CD4-positive, alpha-beta T cell treated with Interleukin-1 beta for 1 hour (primary cell): ENCODE measurements at places on chromosomes 1 and 21.

DNA sequence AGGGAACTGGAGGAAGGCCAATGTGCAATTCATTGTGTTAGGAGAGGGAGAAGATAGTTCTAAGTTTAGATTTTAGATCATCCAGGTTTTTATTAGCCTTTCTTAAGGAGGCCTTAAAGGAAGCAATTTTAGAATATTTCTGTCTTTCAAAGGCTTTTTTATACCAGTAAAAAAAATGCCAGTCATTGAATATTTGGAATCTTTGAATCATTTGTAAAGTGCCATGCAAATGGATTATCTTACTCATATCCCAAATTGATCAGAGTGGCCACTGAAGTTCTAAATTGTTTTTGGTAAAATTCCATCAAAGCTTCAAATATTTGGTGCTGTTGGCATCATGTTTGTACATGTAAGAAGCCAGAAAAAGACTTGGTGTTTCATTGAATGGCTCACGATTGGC, 244.8 kb downstream of the RPS6KC1 start:
- DNase-seq: no peak

- peak; percentile 57 for DNase-seq
Observed at GRCh38 chr1:243343970-243344937, 88.4 kb downstream of the SDCCAG8 start.

GRCh38 chr1:7561331-7561921, 209.7 kb upstream of the VAMP3 start:
- DNase-seq: no peak

DNA sequence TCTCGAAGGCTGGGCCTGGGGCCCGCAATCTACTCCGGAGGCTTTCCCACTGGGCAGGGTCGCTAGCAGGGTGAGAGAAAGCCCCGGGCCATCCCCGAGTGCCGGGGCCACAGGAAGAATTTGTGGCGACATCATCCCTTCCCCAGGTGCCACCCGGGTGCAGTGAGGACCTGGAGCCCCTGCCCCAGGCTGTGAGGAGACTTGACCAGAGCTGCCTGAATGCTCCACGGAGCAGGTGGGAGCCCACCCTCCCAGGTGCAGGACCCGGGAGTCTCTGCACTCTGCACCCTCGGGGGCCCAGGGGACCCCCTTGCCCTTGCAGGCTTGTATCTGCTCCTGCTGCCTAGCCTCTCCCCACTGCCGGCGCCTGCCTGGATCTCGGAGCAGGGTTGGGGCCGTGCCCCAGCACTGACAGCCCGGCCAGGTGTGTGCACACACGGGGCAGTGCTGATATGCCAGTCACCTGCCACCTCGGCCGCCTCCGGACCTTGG, 67.5 kb upstream of the RGS7 start:
- DNase-seq: no peak

GRCh38 chr21:34974162-34974981, 74.7 kb downstream of the RUNX1 start:
- peak; percentile 63 for DNase-seq

- peak; percentile 48 for DNase-seq
Observed at GRCh38 chr1:206935491-206936067, 10.7 kb downstream of the PIGR start.

- peak; percentile 25 for DNase-seq
Observed at GRCh38 chr1:119286587-119287181, 81.9 kb upstream of the HAO2 start.

DNA sequence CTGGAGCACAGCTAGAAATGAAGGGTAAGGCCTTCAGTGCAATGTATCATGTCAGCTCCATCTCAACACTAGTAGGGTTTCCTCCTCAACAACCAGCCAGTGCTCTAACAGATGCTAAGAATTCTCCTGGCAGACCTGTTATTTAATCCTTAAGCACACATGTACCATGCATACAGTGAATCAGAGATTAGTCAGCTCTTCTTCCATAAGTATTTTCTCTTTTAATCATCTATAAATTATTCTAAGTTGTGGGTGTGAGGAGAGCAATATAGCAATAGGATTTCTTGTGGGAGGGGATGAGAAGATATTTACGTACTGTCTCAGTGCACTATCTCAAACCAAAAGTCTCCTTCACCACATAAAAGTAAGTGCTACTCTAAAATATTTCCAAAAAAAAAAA, 95.3 kb downstream of the COP1 start:
- no peak for DNase-seq

DNA sequence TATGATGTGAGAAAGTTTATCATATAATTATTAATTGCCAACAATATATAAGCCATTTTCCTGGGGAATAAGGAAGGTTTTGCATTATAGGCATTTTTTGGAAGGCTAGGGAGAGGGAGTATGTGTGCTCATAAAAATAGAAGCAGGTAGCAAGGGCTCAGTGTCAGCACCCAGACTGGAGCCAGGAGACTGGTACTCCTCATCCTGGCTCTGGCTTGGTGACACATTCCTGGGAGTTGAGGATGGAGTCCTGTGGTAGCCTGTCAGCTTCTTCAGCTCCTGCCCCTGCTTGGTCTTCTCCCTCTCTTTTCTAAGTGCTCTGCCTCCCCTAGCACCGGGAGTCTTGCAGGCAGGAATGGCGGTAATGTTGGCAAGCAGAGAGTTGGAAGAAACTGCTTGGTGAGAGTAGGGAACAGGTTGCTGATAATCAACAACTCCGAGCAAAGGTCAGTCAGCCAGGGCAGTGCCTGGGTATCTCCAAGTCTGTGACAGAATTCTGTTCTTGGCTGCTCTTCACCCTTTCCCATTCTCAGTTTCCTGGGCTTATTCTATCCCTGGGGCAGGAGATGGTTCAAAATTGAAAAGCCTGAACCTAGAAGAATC, 23.0 kb downstream of the GIPC2 start:
- DNase-seq: no peak

DNA sequence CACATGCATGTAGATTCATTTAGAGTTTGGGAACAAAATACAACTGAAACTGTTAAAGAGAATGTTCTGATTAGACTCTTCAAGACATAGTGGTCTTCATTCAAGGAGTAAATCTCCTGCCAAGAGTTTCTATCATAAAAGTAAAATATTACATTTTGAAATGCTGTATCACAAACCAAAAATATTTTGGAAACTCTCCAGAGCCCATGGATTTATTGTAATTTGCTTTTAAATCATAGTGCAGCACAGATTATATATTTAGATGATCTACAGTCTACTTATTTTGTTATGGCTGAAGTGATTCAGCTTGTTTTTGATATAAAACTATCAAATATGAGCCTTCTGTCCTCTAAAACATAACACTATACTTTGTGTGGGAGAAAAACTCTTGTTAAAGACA, 105.3 kb downstream of the DISP1 start:
- no peak for DNase-seq

GRCh38 chr1:34987018-34987417, 1.9 kb upstream of the TMEM35B start:
- DNase-seq: no peak

GRCh38 chr1:22428672-22429071, 23.0 kb upstream of the ZBTB40 start:
- DNase-seq: peak; percentile 59

GRCh38 chr1:234295626-234296025, 77.6 kb upstream of the COA6 start:
- no peak for DNase-seq
